ENCODE measurements at places on chromosomes 7 and 10.

DNA sequence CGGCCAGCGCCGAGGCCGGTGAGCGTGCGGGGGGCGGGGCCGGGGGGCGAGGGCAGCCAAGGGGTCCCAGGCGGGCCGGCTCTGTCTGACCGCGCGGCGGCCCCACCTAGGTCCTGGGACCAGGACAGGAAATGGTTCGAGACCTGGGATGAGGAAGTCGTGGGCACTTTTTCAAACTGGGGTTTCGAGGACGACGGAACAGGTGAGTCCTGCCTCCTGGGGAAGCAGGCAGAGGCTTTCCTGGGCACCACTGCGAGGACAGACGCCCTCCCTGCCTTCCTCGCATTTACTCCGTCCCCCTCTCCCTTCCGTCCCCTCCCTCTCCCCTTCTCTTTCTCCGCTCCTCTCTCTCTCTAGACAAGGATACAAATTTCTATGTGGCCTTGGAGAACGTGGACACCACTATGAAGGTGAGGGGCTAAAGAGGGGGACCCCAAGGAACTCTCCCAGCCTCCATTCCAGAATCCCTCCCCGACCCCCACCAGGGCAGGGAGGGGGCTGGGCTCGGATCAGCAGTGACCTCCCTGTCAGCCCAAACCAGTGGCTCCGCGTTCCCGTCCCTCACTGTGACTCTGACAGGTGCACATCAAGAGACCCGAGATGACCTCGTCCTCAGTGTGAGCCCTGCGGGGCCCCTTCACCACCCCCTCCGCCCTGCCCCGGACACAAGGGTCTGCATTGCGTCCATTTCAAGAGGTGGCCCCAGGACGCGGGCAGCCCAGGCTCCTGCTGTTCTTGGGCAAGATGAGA, 2.6 kb upstream of the MUC12 start:
- DNase-seq = no peak

DNA sequence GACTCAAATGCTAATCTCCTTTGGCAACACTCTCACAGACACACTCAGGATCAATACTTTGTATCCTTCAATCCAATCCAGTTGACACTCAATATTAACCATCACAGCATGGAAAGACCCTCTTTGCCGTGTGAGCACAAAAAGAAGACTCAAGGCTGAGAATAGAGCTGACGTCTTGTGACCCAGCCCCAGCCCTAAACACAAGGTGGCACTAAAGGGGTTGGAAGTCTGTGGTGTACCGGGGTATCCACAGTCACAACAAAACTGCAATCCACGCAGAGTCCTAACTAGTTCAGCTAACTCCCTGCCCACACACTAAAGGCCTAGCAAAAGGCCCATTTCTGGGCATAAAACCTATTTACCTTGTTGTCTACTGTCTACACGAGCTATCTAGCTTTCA, 200.1 kb downstream of the ACTR3B start:
- no peak for DNase-seq

GRCh38 chr10:126351021-126351420, 37.3 kb downstream of the ADAM12 start:
- no peak for DNase-seq

- no peak for DNase-seq
Observed at GRCh38 chr7:127504715-127505114, 80.7 kb downstream of the GCC1 start.

- no peak for DNase-seq
Observed at GRCh38 chr7:17326378-17326777, 27.9 kb downstream of the AHR start.

DNA sequence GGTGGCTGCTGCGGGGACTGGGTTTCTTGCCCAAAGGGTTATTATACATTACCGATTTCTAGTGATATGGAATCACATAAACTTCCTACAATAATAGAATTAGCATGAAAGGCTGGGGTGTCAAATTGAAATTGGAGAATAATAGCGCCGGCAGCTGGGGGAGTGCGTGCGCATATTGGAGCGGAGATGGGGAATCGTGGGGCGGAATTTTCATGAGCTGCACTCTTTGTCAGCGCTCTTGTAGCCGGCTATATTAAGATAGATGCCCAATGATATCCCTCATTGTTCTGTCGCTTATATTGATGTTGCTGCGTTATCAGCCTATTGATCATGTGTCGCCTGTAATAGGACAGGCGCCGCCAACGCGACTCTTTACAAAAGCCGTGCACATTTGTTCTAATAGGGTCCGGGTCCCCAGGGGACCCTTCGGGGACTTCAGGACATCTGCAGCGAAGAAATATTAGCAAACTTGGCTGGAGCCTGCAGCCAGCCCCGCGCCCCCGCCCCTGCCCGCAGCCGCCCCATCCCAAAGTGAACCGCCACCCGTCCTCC, 5.1 kb downstream of the UNCX start:
- no peak for DNase-seq

- DNase-seq = no peak
Observed at GRCh38 chr10:121338206-121338980, 259.9 kb downstream of the FGFR2 start.

GRCh38 chr10:17454161-17455014, at the start of gene ST8SIA6:
Gene ST8SIA6, minus strand, starts transcription at chr10:17454595. Its CDS starts 340 bp downstream, at chr10:17454255.
- peak; percentile 6 for DNase-seq

- DNase-seq = no peak
Observed at GRCh38 chr10:101938305-101939007, 94.9 kb upstream of the KCNIP2 start.

GRCh38 chr10:3570131-3570729, 214.8 kb downstream of the KLF6 start:
- DNase-seq = no peak

GRCh38 chr7:150396426-150396825, 17.3 kb downstream of the ZNF775 start:
- no peak for DNase-seq

- DNase-seq = peak; percentile 40
Observed at GRCh38 chr10:129689671-129690071, 222.6 kb downstream of the MGMT start.

- DNase-seq = no peak
Observed at GRCh38 chr7:128458956-128459355, 3.3 kb downstream of the HILPDA start.

DNA sequence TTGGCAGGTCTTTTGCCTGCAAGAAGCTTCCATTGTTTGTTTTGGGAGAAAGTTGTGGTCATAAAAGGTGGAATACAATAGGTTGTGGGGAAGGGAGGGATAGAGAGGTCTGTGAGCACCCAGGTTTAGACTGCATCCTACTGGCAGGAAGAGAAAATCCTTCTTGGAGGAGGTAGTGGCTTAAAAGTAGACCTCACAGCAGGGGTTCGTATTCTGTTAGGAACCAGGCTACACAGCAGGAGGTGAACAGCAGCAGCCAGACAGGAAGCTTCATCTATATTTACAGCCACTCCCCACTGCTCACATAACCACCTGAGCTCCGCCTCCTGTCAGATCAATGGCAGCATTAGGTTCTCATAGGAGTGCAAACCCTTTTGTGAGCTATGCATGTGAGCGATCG, 245.3 kb downstream of the NSUN6 start:
- DNase-seq = no peak

GRCh38 chr7:106114716-106115383, 2.7 kb upstream of the SYPL1 start:
- no peak for DNase-seq

All from forelimb muscle (tissue), 1 donor.